ENCODE measurements at places on chromosomes 1 and 21.
A peak's percentile ranks its signal among the peaks of the same experiment; 100 is the strongest.

DNA sequence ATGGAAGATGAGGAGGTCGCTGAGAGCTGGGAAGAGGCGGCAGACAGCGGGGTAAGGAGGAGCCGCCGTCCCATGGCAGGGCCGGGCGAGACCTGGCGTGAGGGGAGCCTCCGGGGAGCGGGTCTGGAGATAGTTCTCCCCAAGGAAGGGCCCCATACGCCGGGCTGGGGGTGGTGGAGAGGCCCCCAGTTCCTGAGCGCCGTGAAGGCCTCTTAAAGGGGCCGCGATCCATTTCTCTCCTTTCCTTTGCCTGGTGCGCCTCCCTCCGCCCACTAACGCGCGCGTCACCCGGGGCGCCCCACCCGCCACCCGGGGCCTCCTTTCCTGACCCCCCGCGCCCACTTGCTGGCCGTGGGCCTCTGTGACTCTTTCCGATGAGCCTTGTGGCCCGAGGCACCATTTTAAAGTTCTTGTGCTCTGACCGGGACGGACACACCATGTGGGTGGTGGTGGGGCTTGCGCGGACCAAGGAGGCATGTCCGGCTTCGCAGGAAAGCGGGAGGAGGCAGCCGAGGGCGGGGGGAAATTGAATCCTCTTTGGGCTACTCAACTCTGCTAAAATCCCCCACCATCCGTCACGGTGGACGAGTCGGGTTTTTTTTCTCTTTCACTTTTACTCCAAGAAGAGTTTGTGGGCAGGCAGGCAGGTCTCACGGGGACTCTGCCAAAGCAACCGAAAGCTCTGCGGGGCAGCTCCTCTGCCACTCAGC, 371 bp downstream of the SZRD1 start:
- peak; percentile 86 for DNase-seq

- DNase-seq, result no peak
These were observed 80.8 kb downstream of the SLC45A1 start for GRCh38 chr1:8398677-8399076.

- DNase-seq, result no peak
These were observed 190.2 kb upstream of the LYPLAL1 start for GRCh38 chr1:218983433-218983832.

DNA sequence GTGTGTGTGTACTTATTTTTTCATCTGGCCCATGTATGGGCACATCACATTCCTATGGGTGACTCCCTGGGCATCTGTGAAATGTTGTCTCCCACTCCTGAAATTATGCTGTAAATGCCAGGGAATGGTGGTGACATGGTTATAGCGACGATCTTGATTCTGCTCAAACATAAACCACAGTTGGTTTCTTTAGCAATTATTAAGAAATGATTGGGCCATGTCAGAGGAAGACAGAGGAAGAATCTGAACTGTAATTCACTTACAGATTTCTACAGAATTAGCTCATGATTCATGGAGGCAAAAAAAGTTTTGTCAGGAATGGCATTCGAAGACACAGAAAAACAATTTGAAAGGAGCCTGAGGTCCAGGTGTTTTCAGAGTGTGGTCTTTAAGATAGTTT, 25.8 kb upstream of the KCNE1 start:
- DNase-seq, result no peak

DNA sequence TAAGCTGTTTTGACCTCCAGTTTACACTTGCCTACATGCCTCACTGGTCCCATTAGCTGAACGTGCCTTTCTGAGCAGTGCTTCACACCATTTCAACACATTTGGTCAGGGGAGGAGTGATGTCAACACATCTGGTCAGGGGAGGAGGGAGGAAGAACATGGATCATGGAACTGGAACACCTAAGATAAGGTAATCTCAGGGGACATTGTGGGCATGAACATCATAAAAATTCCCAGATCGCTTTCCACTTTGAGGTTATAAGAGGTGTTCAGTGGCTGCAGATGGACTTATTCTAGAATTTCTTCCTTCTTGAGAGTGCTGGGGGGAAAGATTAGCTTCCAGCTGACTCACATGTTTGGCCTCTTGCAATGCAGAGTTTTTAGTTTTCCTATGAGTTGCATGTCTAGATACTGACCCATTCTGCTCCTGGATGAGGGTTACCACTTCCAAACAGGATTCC, 2.0 kb downstream of the QSOX1 start:
- DNase-seq, result peak; percentile 72

GRCh38 chr1:200372095-200372884, 37.5 kb downstream of the ZNF281 start:
- DNase-seq, result peak; percentile 94

GRCh38 chr1:233079574-233079973, 129.2 kb downstream of the NTPCR start:
- DNase-seq, result no peak

DNA sequence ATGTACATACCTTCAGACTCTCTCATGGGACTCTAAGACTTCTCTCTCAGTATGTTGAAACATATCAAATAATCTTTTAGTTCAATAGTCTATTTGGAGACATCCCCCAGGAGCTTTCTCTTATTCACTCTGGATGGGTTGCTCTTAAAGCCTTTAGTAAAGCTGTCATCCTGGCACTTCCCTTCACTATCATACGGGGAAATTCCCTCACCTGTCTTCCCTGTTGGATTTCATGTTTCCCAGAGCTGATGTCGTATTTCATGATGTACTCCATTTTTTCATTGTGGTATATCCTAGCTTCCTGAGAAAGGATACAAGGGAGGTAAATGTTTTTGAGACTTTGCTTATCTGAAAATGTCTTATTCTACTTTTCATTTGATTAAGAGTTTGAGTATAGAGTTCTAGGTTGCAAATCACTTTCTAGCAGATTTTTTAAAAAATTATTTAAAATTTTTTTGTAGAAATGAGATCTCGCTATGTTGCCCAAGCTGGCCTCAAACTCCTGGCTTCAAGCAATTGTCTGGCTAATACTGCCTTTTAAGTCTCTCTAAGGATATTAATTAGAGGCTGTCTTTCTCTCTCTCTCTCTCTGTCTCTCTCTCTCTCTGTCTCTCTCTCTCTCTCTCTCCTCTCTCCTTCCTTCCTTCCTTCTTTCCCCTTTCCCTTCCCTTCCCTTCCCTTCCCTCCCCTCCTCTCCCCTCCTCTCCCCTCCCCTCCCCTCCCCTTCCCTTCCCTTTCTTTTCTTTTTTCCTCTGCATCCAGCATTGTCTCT, 17.0 kb upstream of the MACF1 start:
- peak; percentile 67 for DNase-seq

- DNase-seq, result no peak
These were observed 55.0 kb downstream of the SLX9 start for GRCh38 chr21:44994695-44995342.

- peak; percentile 64 for DNase-seq
These were observed 235.9 kb downstream of the FAM72C start for GRCh38 chr1:143735764-143736461.

DNA sequence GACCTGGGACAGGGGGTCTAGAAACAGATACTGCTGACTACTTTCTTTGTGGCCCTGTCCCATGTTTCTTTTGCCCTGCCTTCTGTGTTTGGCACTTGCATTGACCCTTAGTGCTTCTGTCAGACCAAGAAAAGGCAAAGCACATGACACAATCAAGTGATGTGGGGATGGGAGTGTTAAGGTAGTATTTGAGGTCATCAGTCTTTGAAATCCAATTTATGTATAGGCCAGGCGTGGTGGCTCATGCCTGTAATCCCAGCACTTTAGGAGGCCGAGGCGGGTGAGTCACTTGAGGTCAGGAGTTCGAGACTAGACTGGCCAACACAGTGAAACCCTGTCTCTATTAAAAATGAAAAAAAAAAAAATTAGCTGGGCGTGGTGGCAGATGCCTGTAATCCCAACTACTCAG, 26.0 kb downstream of the SERBP1 start:
- DNase-seq, result no peak
